ENCODE measurements at places on chromosomes 1 and 21.

- DNase-seq, result peak; percentile 62
Observed at GRCh38 chr1:178161516-178161915, 67.6 kb downstream of the RASAL2 start.

DNA sequence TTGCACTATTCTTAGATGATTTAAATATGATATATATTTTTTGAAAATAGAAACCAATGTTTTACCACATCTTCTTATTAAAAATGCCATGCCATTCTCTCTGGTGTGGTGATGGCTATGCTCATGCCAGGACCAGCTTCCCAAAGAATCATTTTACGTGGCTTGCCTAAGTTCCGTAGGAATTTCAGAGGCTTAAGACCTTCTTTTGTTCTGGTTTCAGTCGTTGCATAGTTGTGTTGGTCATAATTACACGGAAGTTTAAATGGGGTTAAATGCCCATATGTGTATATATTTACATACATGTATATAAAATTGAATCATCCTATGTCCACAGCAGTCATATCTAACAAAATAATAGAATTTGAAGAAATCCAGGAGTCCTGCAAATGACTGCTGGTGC is 78.7 kb upstream of the PLPPR5 start:
- no peak for DNase-seq

- peak; percentile 78 for DNase-seq
Observed at GRCh38 chr1:53393325-53393792, 65.5 kb upstream of the LRP8 start.

- peak; percentile 94 for DNase-seq
Observed at GRCh38 chr1:28437264-28437923, 67.9 kb downstream of the PHACTR4 start.

GRCh38 chr1:200869376-200869752 is 3.4 kb upstream of the GPR25 start:
- no peak for DNase-seq

- no peak for DNase-seq
Observed at GRCh38 chr21:43571976-43572375, 87.3 kb downstream of the HSF2BP start.

DNA sequence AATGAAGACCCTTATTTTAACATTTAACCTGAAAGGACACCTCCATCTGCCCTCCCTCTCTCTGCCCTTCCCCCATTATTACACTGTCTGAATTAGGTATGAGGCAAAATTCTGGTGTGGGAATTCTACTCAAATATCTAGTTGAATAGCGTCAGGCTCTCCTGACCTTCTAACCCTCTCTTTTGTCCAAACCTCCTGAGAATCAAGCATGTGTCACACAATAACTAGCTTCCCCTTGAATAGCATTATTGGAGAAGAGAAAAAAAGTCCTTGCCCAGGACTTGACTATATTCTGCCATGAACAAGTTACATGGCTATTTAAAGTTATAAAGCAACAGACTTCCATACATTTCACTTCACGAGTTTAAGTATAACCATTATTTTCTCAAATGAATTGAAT is 35.5 kb downstream of the USH2A start:
- no peak for DNase-seq

DNA sequence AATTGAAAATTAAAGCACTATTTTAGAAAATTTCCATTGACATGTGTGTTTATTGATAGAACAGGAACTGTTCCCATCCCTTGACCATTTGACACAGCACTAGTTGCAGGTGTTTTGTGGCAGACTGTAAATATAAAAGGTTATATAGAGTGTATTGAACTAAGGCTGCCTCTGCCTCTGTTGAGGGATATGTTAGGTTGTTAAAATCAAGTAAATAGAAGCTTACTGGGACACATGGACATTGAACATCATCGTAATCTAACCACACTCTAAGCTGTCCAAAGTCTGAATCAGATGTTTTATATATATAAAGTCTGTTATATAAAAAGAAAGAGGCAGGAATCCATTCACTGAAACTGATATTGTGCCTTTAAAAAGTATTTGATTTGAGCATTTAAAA is 308.1 kb upstream of the PKN2 start:
- no peak for DNase-seq

DNA sequence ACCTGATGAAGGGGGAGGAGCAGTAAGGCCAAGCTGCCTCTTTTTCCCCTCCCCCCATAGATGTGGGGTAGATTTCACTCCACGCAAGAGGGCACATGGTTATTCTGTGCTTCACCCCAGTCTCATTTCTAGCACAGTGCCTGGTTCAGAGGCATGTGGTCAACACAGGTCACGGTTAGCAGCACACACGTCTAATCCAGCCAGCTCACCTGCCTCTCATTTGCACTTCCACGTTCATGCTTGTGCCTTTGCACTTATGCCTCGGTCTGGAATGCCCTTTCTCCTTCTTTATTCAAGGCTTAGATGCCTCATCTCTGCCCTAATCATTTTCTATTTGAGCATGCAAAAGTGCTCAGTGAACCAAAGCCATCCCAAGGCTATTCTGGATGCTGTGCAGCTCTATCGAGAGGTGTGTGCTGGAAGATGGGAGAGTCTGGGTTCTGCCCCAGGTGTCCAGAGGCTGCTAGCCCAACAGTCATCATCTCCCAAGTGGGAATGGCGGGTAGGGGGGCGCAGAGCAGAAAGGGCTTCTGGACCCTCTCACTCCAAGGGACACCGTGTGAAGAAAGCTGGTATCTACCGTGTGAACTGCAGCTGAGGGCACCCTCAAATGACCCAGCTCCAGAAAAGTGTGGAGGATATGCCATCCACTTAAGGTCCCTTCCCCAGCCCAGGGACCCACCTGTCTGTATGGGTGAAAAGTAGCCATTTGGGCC is 2.1 kb upstream of the A3GALT2 start:
- no peak for DNase-seq

- no peak for DNase-seq
Observed at GRCh38 chr1:2210084-2210653, 15.6 kb upstream of the FAAP20 start.

DNA sequence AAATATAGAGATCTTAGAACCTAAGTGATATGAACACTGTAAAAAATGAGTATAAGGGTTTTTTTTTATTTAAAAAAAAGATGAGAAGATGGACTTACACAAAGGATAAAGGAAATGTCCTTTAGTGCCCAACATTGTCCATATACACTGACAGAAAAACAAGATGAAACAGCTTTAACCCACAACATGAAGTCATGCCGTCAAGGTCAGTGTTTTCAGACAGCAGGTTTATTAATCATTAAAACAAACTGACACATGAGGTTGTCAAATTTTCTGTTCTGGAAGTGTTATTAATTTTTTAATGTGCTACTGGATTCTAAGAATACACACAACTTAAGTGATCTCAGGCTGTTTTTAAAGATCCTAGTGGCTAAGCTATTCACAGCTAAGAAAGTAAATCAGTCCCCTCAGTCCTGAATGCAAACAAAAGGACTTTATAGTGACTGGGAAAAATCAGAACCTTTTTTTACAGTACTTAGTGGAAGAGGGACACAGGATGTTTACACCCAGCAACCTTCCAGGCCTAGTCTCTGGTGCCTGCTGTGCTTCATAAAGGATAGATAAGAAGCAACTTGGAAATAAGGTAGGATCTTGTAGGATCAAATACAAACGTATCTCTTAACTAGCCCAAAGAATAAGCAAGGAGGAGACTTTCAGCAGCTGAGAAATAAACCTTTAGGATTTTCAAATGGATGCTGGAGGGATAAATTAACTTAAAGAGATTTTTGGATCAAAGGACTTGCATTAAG is 21.9 kb upstream of the PKN2 start:
- DNase-seq, result no peak
